ENCODE measurements at places on chromosomes 3 and 15. TPM values are rescaled to one million over a fixed set of nuclear protein-coding genes. Genes with fewer than 3 reads are reported as not detected.

- no peak overlapping the region for H3K4me3 ChIP-seq
- H3K36me3 ChIP-seq: no peaks in the 10 kb centered on the region
- H3K4me1 ChIP-seq: peaks cover 10% of the 10 kb centered on the region
Measured at GRCh38 chr3:30332196-30333021, 274.0 kb upstream of the TGFBR2 start.

- H3K36me3 ChIP-seq: no peaks in the 10 kb centered on the region
- DNase-seq: no peak
- peak overlapping the region; percentile 59 for H3K4me3 ChIP-seq
- no peaks in the 10 kb centered on the region for H3K27me3 ChIP-seq
- peak overlapping the region; percentile 86 for H3K27ac ChIP-seq
- peaks cover 41% of the 10 kb centered on the region for H3K4me1 ChIP-seq
Measured at GRCh38 chr15:68209272-68209671, 4.1 kb upstream of the CALML4 start.

GRCh38 chr3:178536211-178537079 lies at the start of gene KCNMB2:
Gene KCNMB2, plus strand, starts transcription at chr3:178536436.
- H3K27ac ChIP-seq: no peak within 1 kb of the TSS
- no peaks in the 10 kb centered on the region for H3K36me3 ChIP-seq

DNA sequence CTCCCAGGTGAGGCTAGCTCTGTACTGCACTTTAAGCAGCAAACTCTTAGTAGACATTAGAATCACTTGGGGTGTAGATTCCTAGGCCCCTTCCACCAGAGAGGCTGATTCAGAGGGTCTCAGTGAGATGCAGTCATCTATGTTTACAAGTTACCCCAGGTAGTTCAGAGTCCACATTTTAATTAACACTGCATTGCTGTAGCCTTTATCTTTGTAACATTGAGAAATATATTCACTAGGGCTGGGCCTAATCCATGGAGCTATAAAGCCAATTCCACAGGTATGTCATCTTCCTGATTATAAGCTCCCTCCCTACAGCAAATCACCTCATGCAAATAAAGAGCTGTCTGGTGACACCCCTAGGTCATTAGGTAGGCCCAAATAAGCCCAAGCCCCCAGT lies 39.6 kb upstream of the STT3B start:
- no peak for DNase-seq
- H3K27me3 ChIP-seq: no peaks in the 10 kb centered on the region

DNA sequence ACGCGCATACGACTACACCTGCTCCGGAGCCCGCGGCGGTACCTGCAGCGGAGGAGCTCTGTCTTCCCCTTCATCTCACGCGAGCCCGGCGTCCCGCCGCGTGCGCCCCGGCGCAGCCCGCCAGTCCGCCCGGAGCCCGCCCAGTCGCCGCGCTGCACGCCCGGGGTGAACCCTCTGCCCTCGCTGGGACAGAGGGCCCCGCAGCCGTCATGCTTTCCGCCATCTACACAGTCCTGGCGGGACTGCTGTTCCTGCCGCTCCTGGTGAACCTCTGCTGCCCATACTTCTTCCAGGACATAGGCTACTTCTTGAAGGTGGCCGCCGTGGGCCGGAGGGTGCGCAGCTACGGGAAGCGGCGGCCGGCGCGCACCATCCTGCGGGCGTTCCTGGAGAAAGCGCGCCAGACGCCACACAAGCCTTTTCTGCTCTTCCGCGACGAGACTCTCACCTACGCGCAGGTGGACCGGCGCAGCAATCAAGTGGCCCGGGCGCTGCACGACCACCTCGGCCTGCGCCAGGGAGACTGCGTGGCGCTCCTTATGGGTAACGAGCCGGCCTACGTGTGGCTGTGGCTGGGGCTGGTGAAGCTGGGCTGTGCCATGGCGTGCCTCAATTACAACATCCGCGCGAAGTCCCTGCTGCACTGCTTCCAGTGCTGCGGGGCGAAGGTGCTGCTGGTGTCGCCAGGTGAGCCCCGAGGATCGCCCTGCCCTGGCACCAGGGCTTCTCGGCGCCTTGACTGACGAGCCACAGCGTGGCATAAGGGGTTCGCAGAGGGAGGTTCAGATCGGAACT lies 420 bp downstream of the SLC27A2 start:
- H3K4me3 ChIP-seq: peak overlapping the region; percentile 96
- H3K4me1 ChIP-seq: peaks cover 53% of the 10 kb centered on the region
- no peaks in the 10 kb centered on the region for H3K27me3 ChIP-seq

GRCh38 chr3:6860149-6860953 lies 564 bp upstream of the GRM7 start:
- no peak overlapping the region for H3K4me3 ChIP-seq
- no peaks in the 10 kb centered on the region for H3K36me3 ChIP-seq
- no peak overlapping the region for H3K27ac ChIP-seq
- no peaks in the 10 kb centered on the region for H3K4me1 ChIP-seq
- peaks cover 9% of the 10 kb centered on the region for H3K27me3 ChIP-seq

DNA sequence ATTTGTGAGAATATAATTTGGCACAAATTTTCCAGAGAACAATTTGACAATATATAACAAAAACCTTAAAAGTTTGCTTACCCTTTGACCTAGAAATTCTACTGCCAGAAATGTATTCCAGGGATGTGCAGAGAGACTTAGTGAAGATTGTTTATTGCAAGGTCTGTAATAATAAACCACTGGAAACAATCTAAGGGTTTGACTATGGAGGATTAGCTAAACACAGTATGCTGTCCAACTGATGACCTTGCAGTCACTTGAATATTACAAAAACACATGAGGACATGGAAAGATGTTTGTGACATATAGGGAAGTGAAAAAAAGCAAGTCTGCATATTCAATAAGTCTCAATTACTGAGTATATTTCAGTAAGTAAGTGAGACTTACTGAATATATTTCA lies 48.1 kb upstream of the CDV3 start:
- no peaks in the 10 kb centered on the region for H3K36me3 ChIP-seq
- H3K4me1 ChIP-seq: no peaks in the 10 kb centered on the region
- no peak overlapping the region for H3K27ac ChIP-seq
- no peak overlapping the region for H3K4me3 ChIP-seq

GRCh38 chr15:67327312-67327711 lies 72.7 kb downstream of the IQCH start:
- no peak for DNase-seq
- no peak overlapping the region for H3K27ac ChIP-seq
- H3K36me3 ChIP-seq: no peaks in the 10 kb centered on the region
- no peak overlapping the region for H3K4me3 ChIP-seq
- no peaks in the 10 kb centered on the region for H3K4me1 ChIP-seq

GRCh38 chr3:194781617-194782016 lies 95.9 kb downstream of the FAM43A start:
- H3K27me3 ChIP-seq: peaks cover 22% of the 10 kb centered on the region
- H3K27ac ChIP-seq: no peak overlapping the region
- no peak for DNase-seq
- H3K36me3 ChIP-seq: no peaks in the 10 kb centered on the region
- no peaks in the 10 kb centered on the region for H3K4me1 ChIP-seq
- no peak overlapping the region for H3K4me3 ChIP-seq

Gene SOX2
- not detected for total RNA-seq

- H3K36me3 ChIP-seq: no peaks in the 10 kb centered on the region
- no peaks in the 10 kb centered on the region for H3K27me3 ChIP-seq
Measured at GRCh38 chr3:46680298-46680826, 13.1 kb downstream of the ALS2CL start.

DNA sequence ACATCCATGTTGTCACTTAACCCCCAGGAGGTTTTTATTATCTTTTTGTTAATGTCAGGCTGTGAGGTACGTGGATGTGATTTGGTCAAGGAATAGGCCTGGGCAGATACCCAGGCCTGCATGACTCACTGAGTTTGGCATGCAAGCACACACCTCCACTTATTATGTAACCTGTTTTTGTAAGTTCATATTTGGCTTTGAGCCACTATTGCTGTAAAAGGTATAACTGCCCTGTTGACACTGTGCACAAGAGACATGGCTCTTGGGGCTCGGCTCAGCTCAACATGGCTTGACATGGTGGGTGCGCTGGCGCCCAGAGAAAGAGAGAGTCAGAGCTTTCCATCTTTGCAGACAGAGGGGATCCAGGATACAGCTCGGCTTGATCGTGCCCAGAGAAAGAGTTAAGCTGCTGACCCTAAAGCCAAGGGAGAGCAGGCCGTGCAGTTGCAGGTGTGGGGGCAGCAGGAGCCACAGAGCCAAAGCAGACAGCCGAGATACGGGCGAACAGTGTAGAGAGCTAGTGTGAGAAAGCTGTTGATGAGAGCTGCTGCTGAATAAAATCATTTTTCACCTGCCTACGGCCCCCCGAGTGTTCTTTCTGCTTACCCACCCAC lies 67.9 kb upstream of the UNC13C start:
- H3K27me3 ChIP-seq: no peaks in the 10 kb centered on the region
- no peaks in the 10 kb centered on the region for H3K4me1 ChIP-seq
- H3K4me3 ChIP-seq: no peak overlapping the region
- no peaks in the 10 kb centered on the region for H3K36me3 ChIP-seq
- DNase-seq: no peak
